ENCODE measurements at places on chromosomes 5 and 9. TPM values are rescaled to one million over a fixed set of nuclear protein-coding genes. Genes with fewer than 3 reads are reported as not detected.
A peak's percentile ranks its signal among the peaks of the same experiment; 100 is the strongest.

DNA sequence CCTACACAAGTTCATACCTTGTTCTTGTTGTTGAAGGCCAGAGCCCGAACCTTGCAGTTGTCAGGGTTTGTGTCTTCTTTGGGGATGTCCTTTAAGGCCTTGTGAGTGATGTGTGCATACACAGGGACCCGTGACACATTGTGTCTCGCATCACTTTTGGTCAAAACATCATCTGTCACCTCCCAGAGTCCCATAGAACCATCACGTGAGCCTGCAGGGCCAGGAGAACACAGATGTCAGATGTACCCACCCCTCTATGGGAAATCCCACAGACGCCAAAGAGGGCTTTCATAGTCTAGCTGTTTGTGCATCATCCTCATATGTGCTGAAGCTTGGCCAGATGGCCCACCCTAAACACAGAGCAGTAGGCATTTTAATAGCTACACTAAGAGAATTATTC is 28.2 kb downstream of the DCAF12 start:
- DNase-seq: no peak

GRCh38 chr5:92909602-92909962 is 671.4 kb downstream of the NR2F1-AS1 start:
- peak; percentile 11 for DNase-seq

DNA sequence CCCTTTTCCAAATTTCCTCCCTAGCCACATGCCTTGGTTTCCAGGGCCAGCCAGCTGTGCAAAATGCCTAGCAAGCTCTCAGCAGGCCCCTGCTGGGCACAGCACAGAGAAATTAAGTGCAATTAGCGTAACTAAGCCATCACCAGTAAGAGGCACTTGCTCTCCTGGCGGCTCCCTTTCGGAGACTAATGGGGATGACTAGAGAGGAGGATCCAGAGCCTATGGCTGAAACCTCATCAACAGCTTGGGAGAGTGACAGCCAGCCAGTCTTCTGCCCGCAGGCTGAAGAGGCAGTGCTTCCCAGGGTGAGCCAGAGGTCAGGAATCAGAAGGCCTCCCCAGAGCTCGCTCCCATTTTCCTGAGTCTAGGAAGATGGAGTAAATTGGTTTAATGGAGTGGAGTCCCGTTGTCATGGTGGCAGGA is 108.4 kb downstream of the KCNIP1 start:
- no peak for DNase-seq

- DNase-seq: peak; percentile 95
Measured at GRCh38 chr9:89137542-89138462, 40.8 kb downstream of the SHC3 start.

DNA sequence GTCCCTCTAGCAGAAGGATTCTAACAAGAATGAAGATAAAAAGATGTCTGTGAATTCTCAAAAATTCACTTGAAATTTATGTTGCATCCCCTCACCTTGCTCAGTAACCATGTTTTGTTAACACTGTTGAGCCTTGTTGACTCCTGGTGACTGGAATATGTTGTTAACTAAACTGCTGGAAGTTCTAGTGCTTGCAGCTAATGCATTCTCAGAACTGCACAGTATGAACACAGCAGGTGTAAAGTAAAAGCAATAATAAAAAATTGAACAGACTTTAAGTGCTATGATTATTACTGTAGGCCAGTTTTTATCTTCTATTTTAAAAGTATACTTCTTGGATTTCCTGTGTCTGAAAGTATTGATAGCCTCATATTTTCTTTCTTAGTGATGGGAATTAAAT is 388.7 kb upstream of the PTPRD start:
- DNase-seq: no peak

GRCh38 chr5:168860081-168860480 is 280.9 kb upstream of the PANK3 start:
- no peak for DNase-seq

GRCh38 chr9:111873901-111874300 is 22.7 kb upstream of the UGCG start:
- DNase-seq: no peak

DNA sequence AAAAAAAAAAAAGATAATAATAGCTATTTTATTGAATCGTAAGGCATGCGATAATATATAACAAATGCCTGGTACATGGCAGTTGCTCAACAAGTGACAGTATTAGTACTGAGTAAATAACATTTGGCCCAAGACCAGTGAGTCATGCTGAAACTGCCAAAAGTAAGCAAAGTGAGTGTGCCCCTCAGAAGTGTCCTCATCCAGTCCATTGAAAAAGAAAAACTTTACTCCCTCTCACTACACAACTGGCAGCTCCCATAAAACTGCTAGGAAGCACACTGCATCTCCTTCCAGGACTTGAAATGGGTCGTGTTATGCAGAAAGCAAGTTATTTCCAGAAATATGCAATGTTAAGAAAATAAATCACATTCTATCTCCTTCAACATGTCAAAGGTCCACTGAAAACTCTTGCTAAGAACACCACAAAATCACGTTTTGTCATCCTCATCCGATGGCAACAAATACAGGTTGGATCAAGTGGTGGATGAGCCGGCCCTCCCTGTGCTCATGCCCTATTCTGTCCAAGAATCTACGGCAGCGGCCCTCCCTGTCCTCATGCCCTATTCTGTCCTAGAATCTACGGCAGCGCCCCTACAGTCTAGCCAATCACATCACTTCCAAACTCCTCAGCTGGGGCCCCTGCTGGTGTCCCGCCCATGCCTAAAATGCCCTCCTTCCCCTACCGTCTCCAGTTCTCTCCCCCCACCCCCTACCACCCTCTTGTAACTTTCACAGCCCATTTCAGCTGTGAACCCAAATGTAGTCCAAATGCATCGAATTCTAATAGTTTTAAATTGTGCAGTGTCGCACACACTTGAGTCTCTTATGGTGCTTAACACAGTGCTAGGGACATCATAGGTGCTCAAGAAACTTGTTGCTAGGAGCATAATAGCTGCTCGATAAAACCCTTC is 12.5 kb downstream of the PTCH1 start:
- DNase-seq: peak; percentile 72

DNA sequence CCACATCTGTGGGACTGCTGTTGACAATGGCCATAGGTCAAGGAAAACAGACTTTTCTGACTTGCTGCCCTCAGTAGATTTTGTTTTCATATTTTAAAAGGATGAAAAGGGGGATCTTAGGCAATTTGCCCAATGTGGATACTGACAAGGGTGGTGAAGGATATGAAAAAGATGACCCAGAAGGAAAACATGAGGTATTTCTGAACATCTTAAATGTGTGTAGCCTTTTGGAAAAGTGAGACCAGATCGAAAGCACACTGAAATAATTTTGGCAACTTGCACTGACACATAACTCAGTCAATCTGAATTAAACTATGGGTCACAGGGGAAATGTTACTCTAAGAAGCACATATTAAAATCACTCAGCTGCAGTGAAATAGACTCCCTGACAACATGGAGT is 1793.0 kb upstream of the ACO1 start:
- DNase-seq: no peak

GRCh38 chr5:24401773-24402172 is 243.0 kb downstream of the CDH10 start:
- no peak for DNase-seq

DNA sequence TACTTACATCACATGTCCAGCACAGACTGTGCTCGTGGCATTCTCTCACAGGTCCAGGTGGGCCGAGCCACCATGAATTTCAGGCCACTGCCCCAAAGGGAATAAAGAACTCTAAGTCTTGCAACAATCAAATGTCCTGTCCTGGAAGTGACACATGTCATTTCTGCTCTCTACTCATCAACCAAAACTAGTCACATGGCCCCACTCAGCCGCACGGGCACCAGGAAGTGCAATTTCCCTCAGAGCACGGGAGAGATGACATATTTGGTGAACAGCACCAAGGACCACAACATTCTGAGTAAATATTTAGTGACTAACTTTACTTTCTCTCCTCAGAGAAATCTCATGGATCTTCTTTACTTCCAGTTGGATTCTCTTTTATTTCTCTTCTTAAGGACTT is 131.1 kb upstream of the TUT7 start:
- no peak for DNase-seq

DNA sequence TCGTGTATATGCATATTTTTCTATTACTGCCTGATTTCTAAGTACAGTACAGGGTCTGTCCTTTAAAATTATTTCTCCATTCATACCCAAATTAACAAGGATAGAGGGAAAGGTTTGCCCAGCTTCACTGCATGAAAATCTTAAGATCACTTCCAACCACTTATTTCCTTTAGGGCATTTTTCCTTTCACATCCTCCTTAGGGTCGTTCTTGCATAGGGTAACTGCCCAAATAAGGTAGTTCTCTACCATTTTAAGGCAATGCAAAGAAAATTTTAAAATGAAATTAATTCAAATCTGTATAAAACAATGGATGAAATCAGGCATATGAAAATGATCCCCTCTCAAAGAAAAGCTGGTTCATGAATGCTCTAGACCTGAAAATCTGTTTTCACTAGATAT is 4.1 kb upstream of the CDC20B start:
- no peak for DNase-seq

GRCh38 chr9:93679536-93680442 is 103.4 kb downstream of the PHF2 start:
- DNase-seq: no peak

WDR36 gene
- total RNA-seq: 87.8 TPM

ZNF608 gene
- total RNA-seq: 15.1 TPM

CARD6 gene
- 4.2 TPM for total RNA-seq

WDR70 gene
- 33.1 TPM for total RNA-seq

MEGF9 gene
- total RNA-seq: 4.7 TPM

SPINK6 gene
- total RNA-seq: not detected

FAM151B gene
- total RNA-seq: 2.9 TPM
